OCI-M1 (cell line): ENCODE measurements at places on chromosomes 1 and 21.

DNA sequence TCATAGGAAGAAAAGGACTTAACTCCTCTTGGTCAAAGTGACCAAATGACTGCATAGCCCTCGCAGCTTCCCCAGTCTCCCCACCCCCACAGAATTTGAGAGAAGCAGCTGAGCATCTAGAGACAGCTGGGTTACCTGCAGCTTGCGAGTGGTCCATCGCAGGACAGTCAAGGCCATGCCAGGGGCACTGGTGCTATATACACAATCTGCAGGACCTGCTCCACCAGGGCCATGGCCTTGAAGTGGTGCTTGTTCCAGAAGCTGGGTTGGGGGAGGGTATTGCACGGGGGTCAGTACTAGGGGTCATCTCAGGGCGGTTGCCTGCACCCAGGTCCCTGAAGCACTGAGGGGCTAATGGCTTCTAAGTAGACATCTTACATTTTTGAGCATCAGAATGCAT lies 10.4 kb downstream of the MRTO4 start:
- no peak for DNase-seq

DNA sequence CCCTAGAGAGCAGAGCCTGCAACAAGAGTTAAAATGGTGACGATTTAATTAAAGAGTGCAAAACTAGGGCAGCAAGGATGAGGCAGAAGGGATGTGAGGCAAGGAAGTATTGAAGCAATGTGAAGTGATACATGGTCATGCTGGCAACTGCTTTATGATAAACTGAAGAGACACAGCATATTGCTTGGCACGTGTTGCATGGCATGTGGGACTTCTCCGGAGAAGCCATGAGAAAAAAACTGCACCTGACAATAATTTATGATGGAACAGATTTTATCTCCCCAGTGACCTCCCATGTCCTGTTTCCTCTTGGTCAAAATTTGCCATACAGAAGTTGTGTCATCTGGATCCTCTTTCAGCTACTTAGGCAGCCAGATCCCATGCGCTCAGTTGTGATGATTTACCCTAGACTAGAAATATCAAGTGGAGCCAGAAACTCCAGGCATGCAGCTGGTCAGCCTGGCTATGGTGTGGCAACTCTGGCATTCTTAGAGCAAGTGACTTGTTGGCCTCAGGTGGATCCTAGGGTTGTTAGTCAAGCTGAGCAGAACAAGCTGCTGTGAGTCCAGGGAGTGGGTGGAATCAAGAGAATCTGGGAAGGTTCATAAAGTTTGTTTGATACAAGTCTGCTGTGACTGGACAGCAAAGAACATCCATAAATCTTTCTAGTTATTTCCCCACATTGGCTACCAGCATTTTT lies 611.4 kb upstream of the USP24 start:
- no peak for DNase-seq

DNA sequence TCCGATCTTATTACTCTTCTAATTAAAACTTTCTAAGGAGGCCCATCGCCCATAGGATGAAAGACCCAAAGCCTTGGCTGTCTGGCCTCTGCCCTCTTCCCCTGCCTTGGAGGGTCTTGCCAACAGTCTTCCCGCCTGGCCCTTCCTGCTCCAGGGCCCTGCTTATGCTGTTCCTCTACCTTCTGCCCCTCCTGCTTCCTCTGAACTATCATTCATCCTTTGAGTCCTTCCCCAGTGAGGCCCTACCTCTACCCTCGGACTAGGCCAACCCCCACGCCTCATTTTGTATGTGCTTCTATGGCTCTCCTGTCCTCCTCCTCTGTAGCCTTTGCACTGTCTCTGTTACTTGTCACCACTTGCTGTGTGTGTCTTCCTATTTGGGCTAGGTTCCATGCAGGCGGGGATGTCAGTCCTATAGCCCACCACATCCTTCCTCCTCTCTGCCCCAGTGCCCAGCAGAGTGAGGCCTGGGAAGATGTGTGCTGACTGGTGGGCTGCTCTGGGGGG lies 5.4 kb downstream of the RUSC1 start:
- DNase-seq: no peak

- DNase-seq: peak; percentile 19
Observed at GRCh38 chr1:184160236-184160635, 108.7 kb downstream of the TSEN15 start.

GRCh38 chr1:6770751-6771440 lies 14.4 kb upstream of the CAMTA1 start:
- DNase-seq: no peak
